ENCODE measurements at places on chromosomes 3 and 15.

- DNase-seq, result no peak
Observed at GRCh38 chr15:43625106-43625505, 6.5 kb upstream of the STRC start.

GRCh38 chr3:16406579-16406978 is 106.9 kb downstream of the RFTN1 start:
- no peak for DNase-seq

DNA sequence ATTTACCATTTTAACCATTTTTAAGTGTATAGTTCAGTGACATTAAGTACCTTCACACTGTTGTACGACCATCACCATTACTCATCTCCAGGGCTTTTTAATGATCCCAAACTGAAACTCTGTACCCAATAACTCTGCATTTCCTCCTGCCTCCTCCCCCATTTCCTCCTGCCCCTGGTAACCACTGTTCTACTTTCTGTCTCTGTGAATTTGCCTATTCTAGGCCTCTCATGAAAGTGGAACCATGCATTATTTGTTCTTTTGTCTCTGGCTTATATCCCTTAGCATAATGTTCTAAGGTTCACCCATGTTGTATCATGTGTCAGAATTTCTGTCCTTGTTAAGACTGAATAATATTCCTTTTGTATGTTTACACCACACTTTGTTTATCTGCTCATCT is 154.2 kb downstream of the MECOM start:
- no peak for DNase-seq

DNA sequence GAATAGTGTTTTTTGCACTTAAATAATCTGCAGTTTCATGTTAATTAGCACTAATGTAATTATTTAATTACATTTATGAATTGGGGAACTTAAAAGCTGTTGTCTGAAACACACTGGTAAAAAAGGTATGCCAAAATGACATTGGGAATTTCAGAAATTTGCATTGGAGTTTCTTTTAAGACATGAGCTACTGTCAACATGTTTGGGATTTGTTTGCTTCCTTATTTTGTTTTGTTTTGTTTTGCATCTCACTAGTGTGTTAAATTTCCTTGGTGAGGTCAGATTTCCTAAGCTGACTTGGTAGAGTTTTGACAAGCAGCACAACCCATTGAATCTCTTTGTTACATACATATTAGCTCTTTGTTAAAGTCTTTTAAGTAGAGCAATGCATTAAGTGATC is 119.4 kb downstream of the IQCH start:
- no peak for DNase-seq

DNA sequence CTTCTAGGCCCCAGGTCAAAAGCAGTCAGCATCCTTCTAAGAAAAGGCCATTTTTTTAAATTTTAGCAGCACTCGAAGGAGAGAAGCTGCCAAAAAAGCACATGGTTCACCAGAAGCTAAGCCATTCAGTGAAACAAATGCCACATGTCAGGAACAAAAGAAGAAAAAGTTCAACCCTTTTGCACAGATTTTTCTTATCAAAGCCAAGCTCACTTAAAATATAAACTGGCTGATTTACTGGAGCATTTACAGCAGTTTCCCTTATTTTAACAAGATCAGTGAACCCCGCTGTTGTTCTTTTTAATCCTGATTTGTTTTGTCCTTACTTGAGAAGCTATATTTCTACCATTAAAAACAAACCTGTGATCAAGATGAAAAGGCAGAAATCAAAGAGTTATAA is 46.5 kb upstream of the SYNPR start:
- no peak for DNase-seq

GRCh38 chr3:115321400-115321805 is 174.3 kb upstream of the ZBTB20 start:
- DNase-seq, result peak; percentile 58

- DNase-seq, result no peak
Observed at GRCh38 chr15:96171853-96172296, 158.6 kb upstream of the NR2F2 start.

GRCh38 chr15:90641581-90642463 is 75.3 kb upstream of the BLM start:
- DNase-seq, result no peak
